ENCODE measurements at places on chromosomes 7 and 10.

DNA sequence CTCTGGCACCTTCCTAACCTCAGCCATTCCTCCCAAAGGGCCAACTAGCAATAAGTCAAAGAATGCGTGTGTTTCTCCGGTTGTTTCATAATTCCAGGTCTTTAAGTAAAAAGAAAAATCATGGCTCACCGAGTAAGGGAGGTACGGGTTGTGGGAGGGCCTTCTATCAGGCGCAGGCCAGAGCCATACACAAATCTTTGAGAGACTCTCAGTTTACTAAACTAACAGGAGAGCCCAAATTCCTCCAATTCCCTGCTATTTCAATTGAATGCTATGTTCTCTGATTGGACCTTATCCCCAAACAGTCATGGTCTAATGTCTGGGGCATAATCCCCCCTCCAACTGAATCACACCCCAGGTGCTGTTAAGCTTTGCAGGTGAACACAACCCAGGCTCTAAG lies 26.2 kb upstream of the SLF2 start:
- DNase-seq, result no peak

DNA sequence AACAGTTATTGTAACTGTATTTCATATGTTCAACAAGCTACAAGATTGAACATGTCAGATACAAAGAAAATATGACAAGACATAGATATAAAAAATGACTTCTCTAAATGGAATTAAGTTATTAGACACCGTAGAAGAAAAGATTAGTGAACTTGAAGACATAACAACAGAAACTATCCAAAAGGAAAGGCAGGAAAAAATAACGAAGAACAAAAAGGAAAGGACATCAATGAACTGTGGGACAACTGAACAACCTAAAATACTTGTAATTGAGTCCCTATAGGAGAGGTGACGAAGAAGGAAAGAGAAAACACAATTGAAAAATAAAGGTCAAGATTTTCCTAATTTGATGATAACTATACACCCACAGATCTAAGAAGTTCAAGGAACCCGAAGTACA lies 32.3 kb downstream of the UPF2 start:
- DNase-seq, result no peak

DNA sequence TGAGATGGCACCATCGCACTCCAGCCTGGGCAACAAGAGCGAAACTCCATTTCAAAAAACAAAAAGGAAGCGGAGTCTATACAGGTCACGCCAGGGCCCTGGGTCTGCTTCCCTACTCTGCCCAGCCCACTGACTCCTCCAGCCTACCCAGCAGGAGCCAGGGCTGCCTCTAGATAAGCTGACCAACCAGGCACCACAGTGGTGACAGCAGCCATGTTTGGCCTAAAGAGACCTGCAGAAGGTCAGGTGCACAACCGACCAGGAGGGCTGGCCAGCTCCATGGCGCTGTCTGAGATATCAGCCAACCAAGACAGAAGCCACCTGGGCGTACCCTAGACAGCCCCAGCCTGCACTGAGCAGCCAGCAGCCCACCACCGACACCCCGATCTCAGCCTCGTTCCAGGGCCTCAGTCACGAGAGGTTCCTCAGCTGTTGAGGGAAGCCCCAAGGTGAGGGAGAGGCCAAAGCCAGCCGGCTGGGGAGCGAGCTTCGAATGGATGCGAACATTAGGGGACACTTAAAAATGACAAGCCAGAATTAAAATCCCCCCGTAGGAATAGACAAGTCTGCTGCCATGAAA lies 24.4 kb upstream of the PWWP2B start:
- DNase-seq, result no peak

DNA sequence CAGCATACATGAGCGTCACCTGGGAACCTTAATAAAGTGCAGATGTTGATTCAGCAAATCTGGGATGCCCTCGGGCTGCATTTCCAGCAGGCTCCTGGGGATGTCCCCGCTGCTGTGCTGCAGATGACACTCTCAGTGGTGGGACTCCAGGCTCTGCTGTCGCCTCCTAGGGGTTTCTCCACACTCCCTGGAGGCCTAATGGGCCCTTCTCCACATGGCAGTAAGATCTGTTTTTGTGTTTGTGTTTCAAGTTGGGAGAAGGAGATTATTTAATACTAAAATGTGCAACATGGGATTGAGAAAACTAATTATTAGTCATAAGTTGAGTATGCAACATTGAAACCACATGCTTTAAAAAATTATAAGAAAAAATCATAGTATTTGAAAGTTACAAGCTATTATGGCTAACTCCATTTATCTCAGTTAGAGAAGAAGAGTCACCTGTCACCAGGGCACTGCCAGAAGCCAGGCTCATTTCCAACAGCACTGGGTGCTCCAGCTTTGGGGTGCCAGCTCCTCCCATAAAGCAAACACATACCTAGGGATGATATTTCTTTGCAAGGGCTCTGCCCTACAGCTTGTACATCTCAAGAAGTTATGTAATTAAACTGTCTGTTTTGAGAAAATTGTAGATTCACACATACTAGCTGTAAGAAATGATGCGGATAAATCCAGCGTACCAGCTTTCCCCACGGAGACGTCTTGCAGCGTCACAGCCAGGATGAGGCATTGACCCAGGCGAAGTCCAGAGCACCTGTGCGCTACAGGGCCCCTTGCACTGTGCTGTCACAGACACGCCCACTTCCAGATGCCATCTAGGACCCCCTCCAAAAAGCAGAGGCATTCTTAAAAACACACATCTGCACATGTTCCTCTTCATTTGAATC lies 106.4 kb downstream of the EGFR start:
- no peak for DNase-seq

GRCh38 chr7:149595541-149595940 lies 97.9 kb upstream of the ZNF746 start:
- DNase-seq, result no peak

DNA sequence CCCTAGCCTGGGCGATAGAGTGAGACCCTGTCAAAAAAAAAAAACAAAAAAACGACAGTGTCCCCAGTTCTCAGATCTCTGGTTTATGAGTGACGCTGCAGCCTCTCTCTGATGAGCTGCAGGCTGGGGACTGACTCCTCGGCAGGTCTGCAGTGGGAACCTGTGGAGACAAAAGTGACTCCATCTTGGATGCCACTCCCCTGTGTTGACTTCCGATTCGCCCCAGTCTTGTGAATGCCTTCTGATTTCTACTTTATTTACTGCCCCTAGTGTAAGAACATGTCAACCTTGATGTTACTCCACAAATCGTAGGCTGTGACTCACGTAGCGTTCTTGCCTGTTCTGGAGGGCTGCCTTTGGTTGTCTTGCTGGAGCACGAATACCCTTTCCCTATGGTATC lies 6.2 kb downstream of the TACR2 start:
- no peak for DNase-seq

GRCh38 chr7:140267381-140268226 lies 90.8 kb upstream of the KDM7A start:
- no peak for DNase-seq

DNA sequence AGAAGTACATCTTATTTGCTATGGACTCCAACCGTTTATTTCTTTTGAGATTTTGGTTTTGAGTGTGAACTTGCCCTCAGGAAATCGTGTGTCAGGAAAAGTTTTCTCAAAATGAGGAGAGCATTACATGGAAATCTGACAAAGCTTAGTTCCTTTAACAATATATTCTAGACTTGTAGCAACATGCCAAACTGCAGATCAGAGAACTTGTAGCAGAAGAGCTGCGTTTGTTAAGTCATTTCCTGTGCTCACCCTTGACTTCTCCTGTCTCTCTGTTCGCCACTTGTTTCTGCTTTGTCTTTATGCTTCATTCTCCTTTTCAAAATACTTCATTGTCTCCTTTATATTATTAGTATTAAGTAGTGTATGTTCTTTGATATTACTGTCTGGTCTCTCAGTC lies 116.6 kb upstream of the FOXP2 start:
- DNase-seq, result no peak

- DNase-seq, result no peak
Measured at GRCh38 chr7:75729851-75730274, 8.9 kb downstream of the HIP1 start.

DNA sequence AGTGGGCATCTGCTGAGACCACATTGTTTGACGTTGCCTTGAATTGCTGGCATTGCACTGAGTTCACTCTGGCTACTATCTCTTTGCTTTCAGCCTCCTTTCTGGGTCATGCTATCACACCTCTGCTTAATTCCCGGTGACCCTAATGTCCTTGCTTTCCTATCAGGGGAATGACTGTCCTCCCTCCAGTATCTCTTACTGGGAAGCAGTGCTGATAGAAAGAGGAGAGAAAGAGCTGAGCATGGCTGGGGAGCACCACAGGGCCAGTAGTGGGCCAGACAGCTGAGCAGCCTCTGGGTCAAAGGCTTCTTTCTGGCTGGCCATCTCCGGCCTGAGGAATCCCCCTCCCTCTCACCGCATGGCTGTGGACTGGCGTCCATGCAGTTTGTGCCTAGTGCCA lies 428.7 kb downstream of the INHBA start:
- DNase-seq, result no peak

DNA sequence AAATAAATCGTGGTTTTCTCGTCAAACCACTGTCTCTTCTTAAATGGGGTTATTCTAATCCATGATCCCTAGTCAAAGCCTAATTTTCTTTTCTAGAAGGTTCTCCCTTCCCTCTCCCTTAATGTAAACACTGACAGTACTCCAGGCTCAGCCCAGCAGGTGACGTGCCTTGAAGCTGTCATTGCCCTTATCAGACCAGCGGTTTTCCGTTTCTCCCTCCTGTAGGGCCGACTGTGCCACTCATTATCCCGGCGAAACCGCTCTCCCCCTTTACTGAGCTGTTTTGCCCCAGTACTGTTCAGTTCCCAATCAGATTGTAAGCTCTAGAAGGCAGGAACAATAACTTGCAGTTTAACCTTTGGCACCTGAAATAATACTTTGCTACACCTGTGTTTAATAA lies 153.5 kb upstream of the RHEB start:
- DNase-seq, result no peak

DNA sequence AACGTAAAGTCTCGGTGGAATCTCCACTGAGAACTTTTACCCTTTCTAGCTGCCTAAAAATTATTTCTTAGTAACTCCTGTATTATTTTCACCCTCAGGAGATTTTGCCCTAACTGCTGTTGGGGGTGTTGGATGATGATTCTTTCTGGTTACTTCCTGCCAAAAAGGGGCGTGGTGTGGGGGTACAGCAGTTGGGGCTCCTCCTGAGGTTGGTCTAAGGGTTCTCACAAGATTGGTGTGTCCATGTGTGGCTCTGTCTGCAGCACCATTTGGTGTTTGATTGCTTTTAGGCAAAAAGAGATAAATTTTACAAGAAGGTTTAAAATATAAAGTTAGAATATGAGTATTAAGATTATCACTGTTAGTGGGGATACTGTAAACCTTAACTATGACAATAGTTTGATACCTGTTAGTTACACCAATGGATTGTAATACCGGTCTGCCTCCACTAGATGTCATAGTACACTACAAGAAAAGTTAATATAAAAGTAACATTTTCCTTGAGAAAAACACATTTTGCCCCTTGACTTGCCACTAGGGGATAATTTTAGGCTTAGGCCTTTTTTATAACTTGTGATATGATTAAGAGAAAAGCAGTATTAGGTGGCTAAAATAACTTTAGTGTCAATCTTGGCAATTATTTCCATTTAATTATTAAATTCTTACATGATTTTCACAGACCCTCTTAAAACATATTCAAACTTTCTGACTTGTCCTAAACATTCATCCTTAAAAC lies 928.7 kb downstream of the IPMK start:
- no peak for DNase-seq

DNA sequence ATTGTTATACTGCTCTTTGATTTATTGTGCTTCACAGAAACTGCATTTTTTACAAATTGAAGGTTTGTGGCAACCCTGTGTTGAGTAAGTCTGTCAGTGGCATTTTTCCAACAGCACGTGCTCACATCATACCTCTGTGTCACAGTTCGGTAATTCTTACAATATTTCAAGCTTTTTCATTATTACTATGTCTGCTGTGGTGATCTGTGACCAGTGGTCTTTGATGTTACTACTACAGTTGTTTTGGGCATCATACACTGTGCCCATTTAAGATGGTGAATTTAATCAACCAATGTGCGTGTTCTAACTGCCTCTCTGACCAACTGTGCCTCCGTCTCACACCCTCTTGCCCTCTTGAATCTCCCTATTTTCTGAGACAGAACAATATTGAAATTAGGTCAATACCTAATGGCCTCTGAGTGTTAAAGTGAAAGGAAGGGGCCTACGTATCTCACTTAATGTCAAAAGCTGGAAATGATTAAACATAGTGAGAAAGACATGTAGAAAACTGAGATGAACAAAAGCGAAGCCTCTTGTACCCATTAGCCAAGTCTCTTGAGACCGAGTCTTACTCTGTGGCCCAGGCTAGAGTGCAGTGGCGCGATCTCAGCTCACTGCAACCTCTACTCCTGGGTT lies 20.2 kb upstream of the ASL start:
- DNase-seq, result no peak

- DNase-seq, result no peak
Measured at GRCh38 chr10:103479135-103479534, at the start of gene CALHM3. TSS of gene CALHM3 (minus strand) at chr10:103479240. CDS start at chr10:103479032, 208 bp downstream.

DNA sequence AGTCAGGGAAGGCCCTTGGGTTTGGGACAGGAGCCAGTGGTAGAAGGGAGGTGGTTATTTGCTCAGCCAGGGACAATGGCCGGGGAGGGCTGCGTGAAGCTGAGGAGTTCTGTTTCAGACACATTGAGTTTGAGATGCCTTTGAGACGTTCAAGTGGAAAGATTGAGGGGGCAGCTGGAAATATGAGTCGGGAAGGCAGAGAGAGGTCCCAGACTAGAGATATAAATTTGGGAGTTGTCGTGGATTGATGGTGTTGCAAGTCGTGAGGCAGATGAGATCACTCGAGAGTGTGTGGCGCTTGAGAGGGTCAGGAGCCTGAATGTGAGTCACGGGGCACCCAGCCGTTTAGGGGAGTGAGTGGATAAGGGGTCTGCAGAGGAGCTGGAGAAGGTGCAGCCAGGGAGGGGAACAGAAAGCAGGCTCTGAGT lies 73.3 kb downstream of the ZMIZ1 start:
- DNase-seq, result no peak

- DNase-seq, result no peak
Measured at GRCh38 chr10:82887488-82887887, 1012.5 kb downstream of the NRG3 start.

- no peak for DNase-seq
Measured at GRCh38 chr7:5425507-5426225, 2.0 kb upstream of the TNRC18 start.

DNA sequence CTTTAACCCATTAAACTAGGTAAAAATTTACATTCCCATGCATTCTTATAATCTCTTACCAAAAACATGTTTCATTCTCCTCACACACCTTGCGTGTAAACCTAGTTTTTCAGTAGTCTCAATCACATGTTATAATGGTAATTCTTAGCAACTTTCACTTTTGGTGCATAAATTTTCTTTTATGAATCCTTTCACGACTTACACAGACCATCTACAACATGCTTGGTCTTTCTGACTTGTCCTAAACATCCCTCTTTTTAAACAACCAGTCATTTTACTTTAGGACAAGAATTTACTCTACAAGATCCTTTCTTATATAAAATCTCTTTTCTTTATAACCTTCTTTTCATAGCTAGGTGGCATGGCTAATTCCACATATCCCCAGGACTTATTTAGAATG lies 25.8 kb downstream of the FBXL13 start:
- DNase-seq, result no peak

- no peak for DNase-seq
Measured at GRCh38 chr7:154881026-154881425, 121.9 kb downstream of the PAXIP1 start.
